ENCODE measurements at places on chromosomes 6 and 20.

GRCh38 chr6:13573669-13574110, 711 bp upstream of the SIRT5 start:
- no peak for DNase-seq

DNA sequence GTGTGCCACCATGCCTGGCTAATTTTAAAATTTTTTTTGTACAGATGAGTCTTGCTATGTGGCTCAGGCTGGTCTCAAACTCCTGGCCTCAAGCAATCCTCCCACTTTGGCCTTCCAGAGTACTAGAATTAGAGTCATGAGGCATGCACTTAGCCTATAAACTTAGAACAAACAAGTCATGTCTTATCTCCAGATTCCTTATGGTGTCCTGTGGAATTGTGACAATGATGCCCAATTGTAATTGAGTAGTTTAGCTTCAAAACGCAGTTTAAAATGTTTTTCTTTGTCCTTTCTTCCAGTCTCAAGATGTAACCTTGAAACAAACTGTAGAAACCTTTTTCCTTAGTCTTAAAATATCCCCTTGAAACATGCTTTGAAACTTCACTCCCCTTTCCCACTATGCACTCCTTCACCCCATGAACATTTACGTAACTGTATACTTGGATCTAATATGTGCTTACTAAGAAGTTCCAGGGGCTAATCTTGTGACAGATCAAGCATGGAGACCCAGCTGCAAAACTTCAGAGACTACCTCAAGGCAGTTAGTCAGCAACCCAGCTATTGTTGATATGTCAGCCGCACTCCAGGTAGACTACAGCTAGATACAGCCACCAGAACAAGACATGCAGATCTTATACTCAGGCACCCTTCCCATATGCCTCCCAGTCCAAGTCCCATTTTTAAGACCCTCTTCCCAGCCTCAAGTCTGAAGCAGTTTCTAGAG, 46.2 kb downstream of the MAN1A1 start:
- DNase-seq: no peak

DNA sequence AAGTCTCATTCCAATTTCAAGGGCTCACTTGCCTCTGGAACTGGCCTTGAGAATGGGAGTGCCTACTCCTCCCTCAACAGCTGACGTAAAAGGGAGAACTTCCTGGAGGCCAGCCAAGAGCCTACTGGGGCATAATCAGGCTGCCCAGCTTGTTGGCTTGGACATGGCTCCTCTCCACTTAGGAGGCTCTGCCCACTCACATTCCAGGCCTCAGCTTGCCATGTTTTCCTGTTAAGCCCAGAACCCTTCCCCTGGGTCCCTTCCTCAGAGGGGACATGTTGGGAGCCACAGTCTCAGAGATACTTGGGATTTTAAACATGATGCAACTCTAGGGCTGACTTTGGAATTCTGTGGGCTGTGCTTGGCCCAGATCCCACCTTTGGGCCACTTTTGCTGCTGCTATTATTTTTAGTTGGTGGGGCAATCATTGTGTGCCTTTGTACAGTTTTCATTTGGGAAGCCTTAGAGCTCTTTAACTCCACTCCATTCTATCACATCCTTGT, 31.5 kb upstream of the ADTRP start:
- no peak for DNase-seq

DNA sequence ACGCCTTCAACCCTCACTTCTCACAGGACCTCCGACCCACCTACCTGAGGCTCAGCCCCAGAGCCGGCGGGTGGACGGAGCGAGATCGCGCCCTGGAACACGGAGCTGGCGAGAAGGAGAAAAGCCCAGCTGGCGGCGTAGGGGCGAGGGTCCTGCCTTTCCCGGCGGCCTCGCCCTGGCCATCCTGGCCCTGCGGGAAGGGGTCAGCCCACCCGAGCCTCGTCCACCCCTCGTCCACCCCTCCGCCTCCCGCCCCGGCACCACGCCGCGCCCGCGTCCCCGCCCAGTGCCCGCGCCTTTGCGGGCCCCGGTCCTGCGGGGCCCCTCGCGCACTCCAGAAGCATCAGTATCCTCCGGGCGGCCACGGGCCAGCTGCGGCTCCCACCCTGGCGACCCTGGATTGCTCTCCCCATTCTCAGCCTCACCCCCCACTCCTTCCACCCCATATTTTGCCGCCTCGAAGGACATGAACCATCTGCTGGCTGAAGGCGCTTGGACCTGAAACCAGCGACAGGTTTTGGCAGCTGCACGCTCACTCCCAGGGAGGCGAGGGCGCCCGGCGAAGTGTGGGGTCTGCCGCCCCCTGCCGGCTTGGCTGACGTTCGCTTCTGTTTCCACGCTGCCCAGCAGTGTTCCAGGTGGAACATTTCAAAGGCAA, 65.1 kb downstream of the PLG start:
- no peak for DNase-seq

GRCh38 chr20:14866841-14867514, 529.6 kb upstream of the FLRT3 start:
- DNase-seq: no peak

- DNase-seq: no peak
Observed at GRCh38 chr20:62856931-62857619, 4.5 kb downstream of the TCFL5 start.

GRCh38 chr6:36272234-36272633, 2.4 kb downstream of the PNPLA1 start:
- no peak for DNase-seq

DNA sequence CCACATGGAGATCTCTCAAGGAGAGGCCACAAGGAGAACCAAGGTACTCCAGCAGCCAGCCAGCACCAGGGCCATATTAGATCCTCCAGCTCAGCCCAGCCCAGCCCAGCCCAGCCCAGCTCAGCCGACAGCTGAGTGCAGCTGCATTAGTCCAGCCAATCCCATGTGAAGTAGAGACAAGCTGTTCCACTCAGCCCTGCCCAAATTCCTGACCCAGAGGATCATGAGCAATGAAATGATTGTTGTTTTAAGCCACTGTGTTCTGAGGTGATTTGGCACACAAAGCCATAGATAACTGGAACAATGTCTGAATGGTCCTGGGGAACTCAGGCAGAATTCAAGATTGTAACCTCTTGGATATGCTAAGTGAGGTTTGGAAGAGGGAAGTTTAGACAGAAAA, 59.5 kb upstream of the BMP2 start:
- DNase-seq: no peak

DNA sequence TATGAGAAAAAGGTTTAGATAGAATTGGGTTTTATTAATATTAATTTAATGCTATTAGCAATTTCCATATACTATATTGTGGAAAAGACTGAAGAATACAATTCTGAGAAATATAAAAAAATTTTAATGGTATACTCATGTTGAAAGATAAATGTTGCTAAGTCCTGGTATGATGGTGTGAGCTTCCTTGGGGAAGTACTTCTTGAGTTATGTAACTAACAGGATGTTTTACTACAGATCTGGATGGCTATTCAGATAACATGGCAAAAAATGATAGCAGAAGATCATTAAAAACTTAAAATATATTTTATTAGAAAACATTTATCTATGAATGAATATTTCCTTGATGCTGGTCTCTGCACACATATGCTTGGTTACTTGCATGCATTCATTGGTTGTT, 23.5 kb upstream of the CALHM6 start:
- DNase-seq: no peak

DNA sequence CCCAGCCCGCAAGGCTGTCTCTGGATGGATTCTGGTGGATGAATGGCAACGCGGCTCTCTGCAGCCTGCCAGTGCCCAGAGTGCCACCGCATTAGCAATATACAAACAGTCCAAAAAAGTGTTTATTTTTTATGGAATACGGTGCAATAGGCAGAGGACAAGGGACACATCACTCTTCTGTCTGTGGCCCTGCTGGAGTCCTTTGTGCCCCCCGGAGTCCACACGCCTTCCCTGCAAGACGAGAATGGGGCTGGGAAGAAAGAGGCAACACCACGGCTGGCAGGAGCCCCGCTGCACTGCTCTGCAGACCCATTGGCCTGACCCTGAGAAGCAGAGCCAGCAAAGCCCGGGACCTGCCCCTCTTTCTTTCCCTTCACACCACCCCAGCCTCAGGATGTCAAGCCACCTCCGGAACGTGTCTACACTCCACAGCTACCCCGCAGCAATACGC, 196.3 kb downstream of the SYNDIG1 start:
- DNase-seq: no peak

DNA sequence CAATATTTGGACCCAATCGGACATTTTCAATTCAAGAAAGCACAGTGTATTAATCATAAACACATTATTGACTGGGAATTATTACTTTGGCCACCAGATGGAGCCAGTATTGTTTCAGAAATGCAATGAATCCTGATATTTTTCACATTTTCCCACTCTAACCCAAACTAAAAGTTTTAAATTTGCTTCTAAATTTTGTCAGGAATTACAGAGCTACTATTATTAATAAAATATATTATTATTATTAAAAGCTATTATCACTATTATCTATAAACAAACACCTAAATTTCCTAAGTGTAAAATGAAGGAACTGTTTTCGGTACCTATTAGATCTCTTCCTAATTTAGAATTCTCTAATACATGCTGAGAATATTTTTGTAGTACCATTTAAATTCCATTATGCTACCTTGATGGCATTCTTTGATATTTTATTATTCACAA, 245.3 kb downstream of the OGFRL1 start:
- DNase-seq: no peak
